ENCODE measurements at places on chromosomes 6 and 20.

GRCh38 chr20:47113362-47114109, 218.9 kb downstream of the EYA2 start:
- peak; percentile 46 for DNase-seq

GRCh38 chr6:150184850-150185731, 42.2 kb downstream of the PPP1R14C start:
- DNase-seq = no peak

DNA sequence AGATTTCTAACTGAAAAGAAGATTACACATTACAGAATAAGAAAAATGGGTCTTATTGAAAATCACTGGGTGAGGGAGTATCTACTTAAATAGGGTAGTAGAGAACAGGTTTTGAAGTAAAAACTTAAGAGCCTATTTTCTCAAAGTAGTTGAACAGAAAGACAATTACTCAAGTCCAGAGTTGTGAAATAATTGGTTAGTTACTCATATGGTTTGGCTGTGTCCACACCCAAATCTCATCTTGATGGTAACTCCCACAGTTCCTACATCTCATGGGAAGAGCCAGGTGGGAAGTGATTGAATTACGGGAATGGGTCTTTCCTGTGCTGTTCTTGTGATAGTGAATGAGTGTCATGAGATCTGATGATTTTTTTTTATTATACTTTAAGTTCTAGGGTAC, 1035.3 kb upstream of the GJE1 start:
- peak; percentile 37 for DNase-seq

- DNase-seq = no peak
These were observed 16.9 kb upstream of the ZSCAN9 start for GRCh38 chr6:28208111-28208659.

DNA sequence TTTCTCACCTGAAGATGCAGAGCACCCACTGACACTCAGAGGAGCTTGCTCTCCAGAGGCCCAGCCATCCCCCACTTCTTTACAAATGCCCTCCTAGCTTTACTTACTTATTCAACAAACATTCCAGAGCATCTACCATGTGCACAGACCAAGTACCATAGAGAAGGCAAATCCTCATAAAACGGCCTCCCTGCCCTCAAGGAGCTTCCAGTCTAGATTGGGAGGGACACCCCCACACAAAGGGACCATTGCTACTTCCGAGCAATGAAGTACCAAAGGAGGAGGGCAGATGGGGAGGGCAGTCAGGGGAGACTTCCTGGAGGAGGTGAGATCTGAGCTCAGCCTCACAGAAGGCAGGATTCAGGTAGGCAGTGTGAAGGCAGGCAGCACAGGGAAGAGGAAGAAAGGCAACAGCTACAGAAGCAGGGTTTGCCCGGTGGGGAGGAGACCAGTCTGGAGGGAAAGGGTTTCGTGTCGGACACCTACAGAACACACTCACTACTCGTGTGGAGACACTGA, 108.0 kb downstream of the ZMYND8 start:
- no peak for DNase-seq

DNA sequence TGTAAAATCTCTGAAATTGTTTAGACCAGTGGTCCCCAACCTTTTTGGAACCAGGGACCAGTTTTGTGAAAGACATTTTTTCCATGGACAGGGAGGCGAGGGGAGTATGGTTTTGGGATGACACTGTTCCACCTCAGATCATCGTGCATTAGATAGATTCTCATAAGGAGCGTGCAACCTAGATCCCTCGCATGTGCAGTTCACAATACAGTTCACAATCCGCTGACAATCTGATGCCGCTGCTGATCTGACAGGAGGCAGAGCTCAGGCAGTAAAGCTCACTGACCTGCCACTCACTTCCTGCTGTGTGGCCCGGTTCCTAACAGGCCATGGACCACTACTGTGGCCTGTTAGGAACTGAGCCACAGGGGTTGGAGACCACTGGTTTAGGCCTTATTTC, 115.2 kb downstream of the EPM2A start:
- DNase-seq = no peak

DNA sequence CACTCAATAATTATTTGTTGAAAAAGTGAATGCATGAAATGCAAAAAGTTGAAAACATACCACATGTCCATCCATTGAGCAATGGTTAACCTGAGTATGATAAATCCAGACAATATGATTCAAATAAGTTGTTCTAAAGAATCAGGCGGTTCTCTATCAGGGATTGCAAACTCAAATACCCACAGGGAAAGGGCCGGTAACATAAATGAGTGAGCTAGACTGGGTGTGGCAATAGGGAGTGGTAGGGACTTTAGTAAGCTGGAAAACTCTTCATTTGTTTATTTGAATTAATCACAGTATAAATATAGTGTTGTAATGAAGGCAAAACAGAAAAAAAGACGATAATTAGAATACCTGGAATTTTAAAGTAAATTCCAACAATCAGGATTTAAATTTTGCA, 106.3 kb downstream of the BCAS1 start:
- DNase-seq = no peak

GRCh38 chr20:32664678-32665159, 9.0 kb downstream of the C20orf203 start:
- no peak for DNase-seq

DNA sequence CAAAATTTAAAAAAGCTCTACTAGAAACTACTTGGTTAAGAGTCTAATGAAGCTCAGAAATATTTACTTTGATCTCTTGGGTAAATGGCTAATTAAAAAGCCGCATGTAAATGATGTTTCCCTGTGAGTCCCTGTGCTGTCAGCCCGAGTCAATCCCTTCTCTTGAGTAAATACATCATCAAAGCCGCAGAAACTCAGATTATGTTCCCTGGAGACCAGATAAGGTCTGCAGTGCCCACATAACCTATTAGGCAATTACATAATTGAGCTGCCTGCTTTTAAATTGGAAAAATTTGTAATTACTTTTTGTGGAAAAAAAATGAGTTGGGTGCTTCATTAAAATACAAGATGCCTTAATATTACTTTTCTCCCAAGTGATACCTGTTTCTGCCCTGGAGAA, 83.1 kb downstream of the KIZ start:
- no peak for DNase-seq

Measured in AG10803 (cell line).